Mucosa of gallbladder (tissue), 1 donor: ENCODE measurements at places on chromosomes 3 and 15. TPM values are rescaled to one million over a fixed set of nuclear protein-coding genes. Genes with fewer than 3 reads are reported as not detected.

Gene HYAL2
- 84.6 TPM for total RNA-seq

Gene COX5A
- total RNA-seq = 165 TPM

Gene SLC27A2
- 22.9 TPM for total RNA-seq

Gene ENTPD3
- total RNA-seq = 0.86 TPM

Gene TRH
- total RNA-seq = not detected

Gene TMCO5A
- total RNA-seq = 0.14 TPM

Gene LRRC31
- 2.9 TPM for total RNA-seq

Gene CCNB2
- 2.2 TPM for total RNA-seq

Gene CPLX3
- total RNA-seq = not detected

Gene C3orf22
- not detected for total RNA-seq

Gene GRAMD1C
- total RNA-seq = 8.2 TPM

Gene KCNH8
- 0.89 TPM for total RNA-seq

Gene SERPINI1
- total RNA-seq = 2.9 TPM

DNA sequence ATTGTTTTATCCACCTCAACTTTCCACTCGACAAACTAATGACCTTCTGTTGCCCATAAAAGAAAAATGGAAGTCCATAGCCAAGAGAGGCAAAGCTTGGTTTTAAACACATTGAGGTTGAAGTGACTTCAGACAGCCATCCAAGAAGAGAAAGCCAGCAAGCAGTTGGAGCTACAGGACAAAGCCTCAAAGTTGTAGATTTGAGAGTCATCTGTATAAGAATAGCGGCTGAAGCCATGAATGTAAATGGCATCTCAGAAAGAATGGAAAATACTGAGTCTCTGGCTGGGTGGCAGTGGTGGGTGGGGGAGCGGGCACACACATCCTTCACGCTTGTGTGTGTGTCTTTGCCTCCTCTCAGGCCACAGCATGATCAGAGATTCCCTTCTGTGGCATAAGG lies 124.1 kb upstream of the CHRM5 start:
- no peak for DNase-seq

- DNase-seq = peak; percentile 65
Measured at GRCh38 chr15:71114887-71115566, at the start of gene THSD4. Gene THSD4, plus strand, starts transcription at chr15:71115471.

- no peak for DNase-seq
Measured at GRCh38 chr3:156093964-156094363, 26.4 kb upstream of the KCNAB1 start.

- DNase-seq = no peak
Measured at GRCh38 chr15:75069301-75069925, 46.0 kb downstream of the PPCDC start.

DNA sequence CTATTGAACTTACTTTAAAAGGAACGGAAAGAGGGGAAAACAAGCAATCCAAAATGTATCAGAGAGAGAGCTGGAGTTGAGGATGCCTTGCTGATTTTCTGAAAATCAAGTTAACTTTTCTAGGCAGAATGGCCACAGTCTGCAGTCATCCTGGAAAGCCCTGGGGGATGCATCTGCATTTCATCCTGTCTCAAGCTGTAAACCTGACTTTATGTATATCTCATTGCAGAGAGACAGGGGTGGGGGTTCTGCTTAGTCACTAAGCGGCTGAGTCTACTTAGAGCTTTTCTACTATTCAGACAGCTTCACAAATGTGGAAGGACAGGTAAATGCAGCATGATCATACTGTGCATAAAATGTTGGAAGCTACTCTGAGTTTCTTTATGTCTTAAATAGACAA lies 41.4 kb downstream of the MRPS25 start:
- no peak for DNase-seq

DNA sequence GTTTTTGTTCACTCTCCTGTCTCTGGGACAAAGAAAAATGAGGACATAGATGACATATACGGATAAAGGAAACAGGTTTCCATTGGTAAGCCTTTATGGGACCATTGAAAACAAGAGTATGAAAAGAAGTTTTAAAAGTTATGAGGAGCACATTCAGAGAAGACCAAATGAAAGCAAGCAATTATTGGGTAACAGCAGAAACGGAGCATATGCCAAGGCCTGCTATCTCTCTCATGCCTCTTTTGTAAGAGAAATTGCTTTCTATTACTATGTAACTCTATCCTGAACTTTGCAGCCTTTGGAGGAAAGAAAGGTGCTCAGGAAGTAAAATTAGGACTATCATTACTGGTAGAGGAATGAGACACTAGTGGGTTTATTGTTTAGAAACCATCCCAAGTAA lies 14.9 kb upstream of the DPH6 start:
- no peak for DNase-seq

GRCh38 chr3:147394884-147395225 lies 11.5 kb downstream of the ZIC4 start:
- no peak for DNase-seq

GRCh38 chr3:188205992-188206416 lies 52.0 kb downstream of the LPP start:
- no peak for DNase-seq

DNA sequence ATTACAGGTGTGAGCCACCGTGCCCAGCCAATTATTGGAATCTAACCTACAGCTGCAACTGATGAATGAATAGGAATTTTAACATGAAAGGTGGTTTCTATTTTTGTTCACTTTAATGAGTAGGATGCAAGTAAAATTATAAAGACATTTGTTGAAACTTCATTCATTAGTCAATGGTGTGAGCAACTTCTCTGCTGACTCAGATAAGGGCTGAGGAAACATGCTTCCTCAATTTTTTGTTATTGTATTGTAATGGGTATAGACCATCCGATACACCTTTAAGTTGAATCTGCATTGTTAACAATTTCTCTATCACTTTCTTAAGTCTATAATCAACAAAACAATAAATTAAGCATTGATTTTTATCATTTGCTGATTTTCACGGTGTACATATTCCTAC lies 127.8 kb downstream of the STAG1 start:
- no peak for DNase-seq

GRCh38 chr3:61929617-61930016 lies 368.2 kb downstream of the PTPRG start:
- DNase-seq = no peak

DNA sequence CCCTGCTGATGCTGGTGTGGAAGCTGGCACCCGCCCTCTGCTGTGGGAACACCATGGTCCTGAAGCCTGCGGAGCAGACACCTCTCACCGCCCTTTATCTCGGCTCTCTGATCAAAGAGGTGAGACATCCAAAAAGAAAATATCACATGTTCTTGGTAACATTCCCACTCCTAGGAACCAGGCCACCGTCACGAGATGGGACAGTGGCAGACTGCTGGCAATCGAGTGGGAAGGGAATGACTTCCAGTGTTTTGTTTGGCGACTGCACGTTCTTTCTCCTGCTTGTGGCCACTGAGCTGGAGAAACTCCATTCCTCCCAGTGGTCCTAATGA lies 14.3 kb downstream of the ALDH1A3 start:
- DNase-seq = no peak

GRCh38 chr3:112019716-112020115 lies 14.8 kb upstream of the TMPRSS7 start:
- DNase-seq = no peak

GRCh38 chr15:85414037-85414436 lies 33.6 kb downstream of the AKAP13 start:
- no peak for DNase-seq
